ENCODE measurements at places on chromosomes 1 and 21. TPM values are rescaled to one million over a fixed set of nuclear protein-coding genes. Genes with fewer than 3 reads are reported as not detected.
A peak's percentile ranks its signal among the peaks of the same experiment; 100 is the strongest.

Gene FAM43B
- not detected for total RNA-seq

- no peak for DNase-seq
- H3K27me3 ChIP-seq = no peaks in the 10 kb centered on the region
- no peaks in the 10 kb centered on the region for H3K36me3 ChIP-seq
- H3K27ac ChIP-seq = no peak overlapping the region
Measured at GRCh38 chr1:190904091-190904695, 426.5 kb upstream of the BRINP3 start.

- DNase-seq = peak; percentile 38
- no peaks in the 10 kb centered on the region for H3K36me3 ChIP-seq
- peaks cover 16% of the 10 kb centered on the region for H3K4me1 ChIP-seq
- peak overlapping the region; percentile 93 for H3K4me3 ChIP-seq
- peak overlapping the region; percentile 54 for H3K27ac ChIP-seq
Measured at GRCh38 chr1:111739925-111740765, 950 bp upstream of the INKA2 start.

DNA sequence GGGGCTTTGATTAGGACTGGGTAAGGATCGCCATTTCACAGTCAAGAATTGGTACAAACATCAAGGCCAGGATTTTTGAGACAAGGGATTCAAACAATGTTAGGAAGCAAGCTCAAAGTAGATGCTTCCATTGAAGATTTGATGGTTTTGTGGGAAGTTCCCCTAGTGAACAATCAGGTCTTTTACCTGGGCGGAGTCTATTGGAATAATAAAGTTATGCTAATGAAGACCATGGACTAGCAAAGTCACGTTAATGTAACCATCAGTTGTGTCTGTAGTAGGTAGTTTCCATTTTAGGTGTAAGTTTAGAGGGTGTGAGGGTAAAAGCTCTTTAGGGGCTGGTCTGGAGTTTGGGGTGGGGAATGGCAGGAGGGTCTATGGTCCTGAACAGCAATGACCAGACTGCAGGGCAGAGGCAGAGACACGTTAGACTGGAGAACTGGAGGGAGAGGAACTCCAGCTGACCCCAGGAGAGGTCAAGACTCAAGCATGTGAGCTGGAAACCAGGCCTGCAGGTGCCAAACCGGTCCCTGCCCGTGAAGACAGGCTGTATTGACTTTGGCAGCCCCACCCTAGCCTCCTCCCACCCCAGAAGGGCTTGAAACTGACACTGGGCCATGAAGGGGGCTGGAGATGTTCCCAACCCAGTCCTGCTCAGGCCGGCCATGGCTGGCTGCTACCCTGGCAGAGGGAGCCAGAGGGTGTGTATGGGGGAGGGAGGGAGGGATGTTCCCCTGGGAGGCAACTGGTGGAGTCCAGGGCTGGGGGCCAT lies 36.0 kb upstream of the GPR37L1 start:
- H3K36me3 ChIP-seq = no peaks in the 10 kb centered on the region
- no peak overlapping the region for H3K4me3 ChIP-seq
- no peak overlapping the region for H3K27ac ChIP-seq

DNA sequence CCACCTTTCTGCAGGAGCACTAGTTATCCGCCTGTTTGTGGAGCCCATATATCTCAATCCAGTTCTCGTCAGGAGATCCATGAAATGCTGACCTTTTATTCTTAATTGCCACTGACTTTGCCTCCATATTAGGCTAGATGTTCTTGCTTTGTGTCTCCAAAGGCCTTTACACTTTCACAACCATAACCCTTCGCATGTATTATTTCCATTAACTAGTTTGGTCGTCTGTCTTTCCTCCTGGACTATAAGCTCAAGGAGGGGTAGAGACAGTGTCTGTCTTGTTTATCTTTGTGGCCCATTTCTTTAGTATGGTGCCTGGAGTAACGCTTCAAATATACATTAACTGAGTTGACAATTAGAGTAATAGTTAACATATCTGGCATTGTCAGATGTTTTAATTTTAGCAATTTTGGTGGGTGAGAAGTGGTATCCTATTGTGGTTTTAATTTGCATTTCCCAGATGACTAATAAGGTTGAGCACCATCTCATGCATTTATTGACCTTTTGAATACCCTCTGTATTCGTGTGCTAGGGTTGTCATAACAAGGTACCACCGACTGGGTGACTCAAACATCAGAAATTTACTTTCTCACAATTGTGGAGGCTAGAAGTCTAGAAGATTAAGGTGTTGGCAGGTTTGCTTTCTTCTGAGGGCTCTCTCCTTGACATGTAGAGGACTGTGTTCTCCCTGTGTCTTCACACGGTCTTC lies 21.7 kb upstream of the IL12RB2 start:
- no peak overlapping the region for H3K4me3 ChIP-seq
- peak overlapping the region; percentile 78 for H3K27ac ChIP-seq
- H3K36me3 ChIP-seq = peaks cover 5% of the 10 kb centered on the region
- H3K27me3 ChIP-seq = no peaks in the 10 kb centered on the region
- DNase-seq = no peak
- peaks cover 27% of the 10 kb centered on the region for H3K4me1 ChIP-seq

GRCh38 chr1:97814121-97814520 lies 106.7 kb downstream of the DPYD start:
- peaks cover 6% of the 10 kb centered on the region for H3K36me3 ChIP-seq
- no peak overlapping the region for H3K4me3 ChIP-seq
- no peaks in the 10 kb centered on the region for H3K27me3 ChIP-seq
- no peak overlapping the region for H3K27ac ChIP-seq
- H3K4me1 ChIP-seq = peaks cover 3% of the 10 kb centered on the region
- no peak for DNase-seq

GRCh38 chr1:23263380-23263887 lies 46.1 kb upstream of the HTR1D start:
- no peak for DNase-seq
- no peak overlapping the region for H3K4me3 ChIP-seq
- H3K27me3 ChIP-seq = peaks cover 5% of the 10 kb centered on the region
- H3K4me1 ChIP-seq = no peaks in the 10 kb centered on the region
- H3K36me3 ChIP-seq = no peaks in the 10 kb centered on the region

Gene SPRR2E
- not detected for total RNA-seq

DNA sequence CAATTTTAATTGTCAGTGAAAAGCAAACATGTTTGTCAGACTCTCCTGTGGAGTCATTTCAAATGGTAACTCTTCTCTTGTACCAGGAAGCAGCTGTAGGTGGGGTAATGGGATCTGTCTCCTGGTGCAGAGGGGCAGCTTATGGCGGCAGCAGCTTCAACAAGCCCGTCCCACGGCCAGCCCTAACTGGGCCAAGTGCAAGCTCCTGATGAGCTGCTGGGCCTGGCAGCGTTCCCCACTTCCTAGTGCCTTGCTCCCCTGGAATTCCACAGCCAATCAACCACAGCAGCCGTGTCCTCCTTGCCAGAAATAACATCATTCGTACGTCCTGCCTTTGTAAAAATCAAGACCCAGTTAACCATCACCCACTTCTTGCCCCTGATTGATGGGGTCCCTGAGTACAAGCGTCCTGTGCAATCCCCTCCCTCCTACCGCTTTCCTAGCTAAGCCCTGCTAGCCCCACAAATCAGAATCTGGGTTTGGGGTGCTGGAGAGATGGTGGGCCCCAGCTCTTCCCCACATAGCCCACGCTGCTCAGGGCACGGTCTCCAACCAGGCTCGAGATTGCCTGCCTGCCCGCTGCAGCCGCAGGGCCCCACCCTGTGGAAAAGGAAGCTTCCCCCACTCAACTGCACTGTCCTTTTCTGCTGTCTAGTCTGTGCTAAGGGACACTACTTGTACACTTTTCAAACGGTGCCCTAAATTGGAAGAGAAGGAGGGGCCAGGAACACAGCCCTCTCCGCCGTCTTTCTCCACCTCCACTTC lies 61.2 kb downstream of the TOR1AIP2 start:
- no peak for DNase-seq
- H3K4me3 ChIP-seq = peak overlapping the region; percentile 83
- peaks cover 14% of the 10 kb centered on the region for H3K4me1 ChIP-seq

Gene IGSF3
- 4.6 TPM for total RNA-seq

Gene S100A8
- total RNA-seq = not detected

GRCh38 chr1:185112356-185112755 lies 44.4 kb downstream of the TRMT1L start:
- H3K36me3 ChIP-seq = peaks cover 6% of the 10 kb centered on the region
- H3K27ac ChIP-seq = no peak overlapping the region
- H3K4me3 ChIP-seq = no peak overlapping the region
- no peaks in the 10 kb centered on the region for H3K4me1 ChIP-seq

GRCh38 chr1:198416296-198416695 lies 124.2 kb downstream of the ATP6V1G3 start:
- no peak overlapping the region for H3K4me3 ChIP-seq
- H3K27me3 ChIP-seq = peaks cover 26% of the 10 kb centered on the region
- no peaks in the 10 kb centered on the region for H3K36me3 ChIP-seq
- no peaks in the 10 kb centered on the region for H3K4me1 ChIP-seq

DNA sequence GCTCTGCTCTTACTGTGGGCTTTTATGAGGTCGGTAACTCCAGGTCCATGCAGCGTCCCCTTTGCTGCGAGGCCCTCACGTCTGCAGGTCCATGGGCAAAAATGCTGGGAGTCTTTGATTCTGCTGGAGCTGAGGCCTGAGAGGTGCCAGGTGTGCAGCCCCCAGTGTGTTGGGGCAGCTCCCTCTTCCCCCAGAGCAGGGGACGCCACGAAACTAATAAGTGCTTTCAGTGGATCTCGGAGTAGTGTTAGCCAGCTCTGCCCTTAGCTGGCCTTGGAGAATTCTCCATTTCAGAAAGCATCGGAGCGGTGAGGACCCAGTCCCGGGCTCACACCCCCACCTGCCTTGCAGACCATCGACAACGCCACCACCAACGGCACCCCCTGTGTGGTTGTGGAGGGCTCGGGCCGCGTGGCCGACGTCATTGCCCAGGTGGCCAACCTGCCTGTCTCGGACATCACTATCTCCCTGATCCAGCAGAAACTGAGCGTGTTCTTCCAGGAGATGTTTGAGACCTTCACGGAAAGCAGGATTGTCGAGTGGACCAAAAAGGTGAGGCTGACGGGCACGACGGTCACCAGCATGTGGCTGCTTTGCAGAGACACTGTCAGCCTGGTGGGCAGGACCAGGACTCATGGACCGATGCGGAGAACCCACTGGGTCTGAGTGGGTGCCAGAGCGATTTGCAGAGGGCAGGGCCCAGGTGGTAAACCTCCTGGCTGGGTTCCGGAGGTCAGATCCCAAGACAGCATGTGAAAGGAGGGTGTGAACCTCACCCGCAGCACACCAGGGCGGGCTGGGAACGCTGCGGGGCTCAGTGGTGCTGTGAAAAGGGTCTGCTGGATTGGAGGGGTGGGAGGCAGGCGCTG lies 25.5 kb downstream of the TRPM2 start:
- no peak overlapping the region for H3K27ac ChIP-seq
- DNase-seq = no peak
- H3K36me3 ChIP-seq = peaks cover 48% of the 10 kb centered on the region
- H3K4me1 ChIP-seq = peaks cover 12% of the 10 kb centered on the region

Gene ACTL8
- total RNA-seq = not detected

DNA sequence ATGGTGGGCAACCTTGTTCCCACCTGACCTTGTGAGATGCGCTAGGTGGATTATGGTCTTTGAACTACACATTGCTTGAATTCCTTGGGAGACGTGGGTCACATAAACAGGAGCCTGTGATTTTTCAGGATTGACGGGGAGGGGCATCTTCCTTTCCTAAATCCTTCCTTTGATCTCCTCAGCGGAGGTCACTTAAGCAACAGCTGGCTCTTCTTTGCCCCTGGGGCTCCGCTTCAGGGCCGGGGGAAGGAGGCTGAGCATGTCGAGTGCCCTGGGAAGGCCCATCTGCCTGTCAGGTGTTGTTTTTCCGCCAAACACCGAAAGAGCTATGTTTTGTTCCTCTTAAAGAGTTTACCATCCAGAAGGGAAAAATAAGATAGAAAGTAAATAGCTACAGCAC lies 40.6 kb downstream of the KIF26B start:
- H3K27ac ChIP-seq = no peak overlapping the region
- H3K36me3 ChIP-seq = no peaks in the 10 kb centered on the region
- peaks cover 6% of the 10 kb centered on the region for H3K27me3 ChIP-seq
- DNase-seq = no peak

Gene ADAMTS1
- total RNA-seq = 2.9 TPM

DNA sequence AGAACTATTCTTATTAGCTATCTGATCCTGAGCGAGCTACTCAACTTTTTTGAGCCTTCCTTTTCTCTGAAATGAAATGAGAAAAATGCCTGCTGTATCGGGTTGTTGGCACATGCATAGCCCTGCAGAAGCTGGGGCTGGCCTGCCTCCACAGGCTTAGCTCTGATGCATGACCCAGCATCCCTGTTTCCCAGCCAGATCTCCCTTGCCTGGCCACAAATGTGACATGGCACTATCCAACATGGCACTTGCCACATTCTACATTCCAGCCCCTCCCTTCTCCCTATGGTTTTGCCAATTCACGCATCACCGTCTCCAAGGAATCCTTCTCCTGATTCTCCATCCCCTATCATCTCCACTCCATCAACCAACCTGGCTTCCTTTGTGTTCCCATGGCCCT lies 13.8 kb downstream of the RNU5D-1 start:
- H3K36me3 ChIP-seq = no peaks in the 10 kb centered on the region
- peak overlapping the region; percentile 37 for H3K27ac ChIP-seq
- H3K27me3 ChIP-seq = no peaks in the 10 kb centered on the region
- H3K4me3 ChIP-seq = no peak overlapping the region

DNA sequence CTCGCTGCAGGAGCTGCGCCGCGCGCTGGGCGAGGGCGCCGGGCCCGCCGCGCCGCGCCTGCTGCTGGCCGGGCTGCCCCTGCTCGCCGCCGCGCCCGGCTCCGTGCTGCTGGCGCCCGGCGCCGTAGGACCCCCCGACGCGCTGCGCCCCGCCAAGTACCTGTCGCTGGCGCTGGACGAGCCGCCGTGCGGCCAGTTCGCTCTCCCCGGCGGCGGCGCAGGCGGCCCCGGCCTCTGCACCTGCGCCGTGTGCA lies 730 bp downstream of the OLIG1 start:
- H3K27ac ChIP-seq = no peak overlapping the region
- H3K4me3 ChIP-seq = no peak overlapping the region
- peaks cover 81% of the 10 kb centered on the region for H3K27me3 ChIP-seq
- DNase-seq = no peak
- H3K36me3 ChIP-seq = no peaks in the 10 kb centered on the region
- H3K4me1 ChIP-seq = peaks cover 13% of the 10 kb centered on the region

DNA sequence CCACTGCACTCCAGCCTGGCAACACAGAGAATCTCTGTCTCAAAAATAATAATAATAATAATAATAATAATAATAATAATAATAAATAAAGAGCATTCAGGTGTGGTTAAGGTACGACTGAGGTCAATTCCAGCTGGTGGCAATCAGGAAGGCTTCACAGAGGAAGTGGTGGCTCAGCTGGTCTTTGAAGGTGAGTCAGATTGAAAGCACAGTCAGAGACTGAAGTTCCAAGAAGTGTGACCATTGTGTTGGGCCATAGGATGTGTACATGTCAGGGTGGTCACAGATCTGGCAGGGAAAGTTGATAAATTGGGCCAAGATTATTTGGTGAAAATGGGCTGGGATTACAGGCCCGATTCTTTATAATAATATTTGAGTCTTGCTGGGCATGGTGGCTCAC lies 31.0 kb upstream of the MED18 start:
- H3K27me3 ChIP-seq = peaks cover 12% of the 10 kb centered on the region
- no peak overlapping the region for H3K27ac ChIP-seq
- H3K4me3 ChIP-seq = no peak overlapping the region
- no peak for DNase-seq

Measured in activated T-helper 2 cell treated with anti-CD3 and anti-CD28 coated beads, Interferon-gamma antibody, Interleukin-2, Interleukin-4, amounts not matched to agents 10 μg/mL and 5 μg/mL and 100 μg/mL, durations not matched to agents 14 hours and 24 hours and 36 hours (primary cell).